ENCODE measurements at places on chromosomes 7 and 10.
A peak's percentile ranks its signal among the peaks of the same experiment; 100 is the strongest.

- DNase-seq = no peak
Measured at GRCh38 chr7:68718097-68718551, 880.2 kb upstream of the AUTS2 start.

- DNase-seq = peak; percentile 32
Measured at GRCh38 chr7:154914996-154915380, 87.9 kb downstream of the PAXIP1 start.

GRCh38 chr7:91496251-91496820 lies 232.1 kb downstream of the FZD1 start:
- no peak for DNase-seq

DNA sequence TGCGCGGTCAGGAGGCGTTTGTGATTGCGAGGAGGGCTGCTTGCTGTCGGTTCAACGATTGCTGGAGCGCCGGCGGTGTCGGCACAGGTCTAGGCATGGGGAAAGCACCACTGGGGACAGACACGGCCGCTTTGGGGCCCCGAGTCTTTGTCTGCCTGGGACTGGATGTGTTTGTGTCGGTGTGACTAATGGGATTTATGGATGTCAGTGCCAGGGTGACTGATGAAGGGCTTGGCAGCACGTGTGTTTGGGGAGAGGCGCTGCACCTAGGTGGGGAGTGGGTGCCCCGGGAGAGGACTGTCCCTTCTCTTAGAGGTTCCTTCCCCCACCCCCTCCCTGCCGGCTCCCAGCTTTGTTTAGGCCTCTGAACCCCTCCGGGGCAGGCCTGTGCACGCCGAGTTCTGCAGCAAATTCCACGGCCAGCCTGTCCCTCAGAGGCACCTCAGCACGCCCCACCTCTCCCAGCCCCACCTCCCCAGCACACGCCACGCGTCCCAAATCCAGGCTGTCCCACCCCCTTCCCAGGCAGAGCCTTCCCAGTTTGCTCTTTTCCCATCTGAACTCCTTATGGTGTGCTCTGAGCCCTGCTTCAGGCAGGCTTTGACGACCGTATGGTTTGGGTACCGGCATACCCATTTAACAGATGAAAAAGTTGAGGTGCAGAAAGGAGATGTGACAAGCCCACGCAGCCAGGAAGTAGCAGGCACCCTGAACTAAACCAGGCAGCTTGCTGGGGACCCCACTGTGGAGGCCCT lies 6.4 kb upstream of the TNRC18 start:
- DNase-seq = no peak

DNA sequence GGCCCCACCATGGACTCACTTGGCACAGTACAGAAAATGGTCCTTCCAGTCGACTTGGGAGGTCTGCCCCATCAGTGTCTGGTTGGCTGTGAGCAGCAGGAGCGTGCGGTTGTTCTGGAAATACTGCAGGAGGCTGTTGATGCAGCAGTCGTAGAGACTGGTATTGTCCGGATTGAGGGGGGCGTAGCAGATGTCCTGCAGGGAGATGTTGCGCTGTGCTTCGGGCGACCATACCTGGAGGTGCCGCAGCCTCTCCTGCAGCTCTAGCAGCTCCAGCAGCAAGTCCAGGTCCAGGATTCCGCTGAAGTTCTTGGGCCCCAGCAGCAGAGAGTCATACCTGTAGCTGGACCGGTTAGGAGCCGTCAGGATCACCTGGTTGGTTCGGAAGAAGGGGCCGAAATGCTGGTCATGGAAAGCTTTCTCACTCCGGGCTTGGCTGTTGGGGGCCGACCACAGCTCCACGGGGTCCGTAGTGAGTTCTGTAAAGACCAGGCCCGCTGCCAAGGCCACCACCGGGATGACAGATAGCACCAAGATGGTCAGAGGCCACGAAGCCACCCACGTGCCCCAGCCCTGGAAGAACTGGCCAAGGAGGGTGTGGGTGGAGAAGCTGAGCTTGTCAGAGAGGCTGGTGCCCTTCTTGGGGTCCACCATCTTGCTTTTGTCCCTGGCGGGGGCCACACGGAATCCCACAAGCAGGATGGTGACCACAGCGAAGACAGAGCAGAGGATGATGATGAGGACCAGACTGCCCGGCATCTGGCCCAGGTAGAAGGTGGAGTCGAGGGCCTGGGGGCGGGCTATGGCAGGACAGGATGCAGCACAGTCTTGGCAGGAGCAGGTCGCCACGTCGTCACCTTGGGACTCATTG lies 2.1 kb downstream of the NPC1L1 start:
- no peak for DNase-seq

DNA sequence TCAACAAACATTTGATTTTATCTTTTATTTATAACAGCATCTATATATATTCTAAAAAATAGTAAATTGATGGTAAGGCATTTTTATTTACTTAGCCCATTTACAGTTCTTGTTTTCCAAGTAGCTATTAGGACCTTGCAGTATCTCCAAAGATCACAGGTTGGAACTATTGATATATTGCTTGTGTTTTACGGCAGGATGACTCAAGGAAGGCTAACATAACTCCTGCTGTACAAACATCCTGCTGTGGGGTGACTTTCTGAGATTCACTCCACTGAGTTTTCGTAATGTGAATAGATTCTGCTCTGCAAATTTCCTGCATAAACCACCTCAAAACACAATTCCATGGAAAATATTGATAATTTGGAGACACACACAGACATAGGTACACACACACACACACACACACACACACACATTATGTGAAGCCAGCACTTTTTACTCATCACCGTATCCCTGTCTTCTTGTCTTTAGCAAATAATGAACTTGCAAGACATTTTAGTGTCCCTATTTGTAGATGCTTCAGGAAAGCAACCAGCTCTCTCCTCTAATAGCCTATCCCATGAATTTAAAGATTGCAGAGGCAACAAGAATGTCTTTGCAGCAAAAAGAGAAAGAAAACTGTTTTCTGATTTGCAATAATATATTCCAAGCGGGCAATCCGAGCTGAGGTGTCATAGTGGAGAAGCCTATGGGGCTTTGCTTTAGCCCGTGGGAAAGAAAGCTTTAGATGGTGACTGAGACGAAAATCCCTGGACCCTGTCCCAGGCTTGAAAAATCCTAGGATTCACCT lies 722 bp downstream of the AGR2 start:
- DNase-seq = no peak

DNA sequence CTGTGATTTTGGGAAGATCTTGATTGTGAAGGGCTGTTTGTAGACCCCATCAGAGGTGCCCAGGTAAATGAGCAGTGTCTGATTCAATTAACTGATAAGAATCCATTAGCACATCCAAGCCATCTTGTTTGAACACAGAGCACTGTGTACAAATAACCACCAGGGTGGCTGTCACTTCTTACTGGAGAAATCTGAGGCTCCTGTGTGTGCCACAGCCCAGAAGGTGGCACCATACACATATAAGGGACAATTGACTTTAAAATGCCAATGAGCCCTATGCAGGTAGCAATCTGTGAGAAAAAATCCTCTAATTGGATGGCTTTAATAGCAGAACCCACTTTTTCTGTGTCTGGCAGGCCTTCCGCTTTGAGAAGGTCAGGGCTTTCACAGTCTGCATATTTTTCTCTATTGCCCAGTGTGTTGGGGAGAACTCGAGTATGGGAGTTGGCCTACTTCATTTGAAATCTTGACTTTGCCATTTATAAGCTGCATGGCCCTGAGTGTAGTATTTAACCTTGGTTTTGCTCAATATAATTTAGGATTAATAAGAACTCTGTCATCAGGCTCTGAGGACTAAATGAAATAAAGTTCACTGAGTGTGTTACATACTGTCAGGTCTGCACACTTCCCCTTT lies 517.4 kb downstream of the CCSER2 start:
- DNase-seq = no peak

DNA sequence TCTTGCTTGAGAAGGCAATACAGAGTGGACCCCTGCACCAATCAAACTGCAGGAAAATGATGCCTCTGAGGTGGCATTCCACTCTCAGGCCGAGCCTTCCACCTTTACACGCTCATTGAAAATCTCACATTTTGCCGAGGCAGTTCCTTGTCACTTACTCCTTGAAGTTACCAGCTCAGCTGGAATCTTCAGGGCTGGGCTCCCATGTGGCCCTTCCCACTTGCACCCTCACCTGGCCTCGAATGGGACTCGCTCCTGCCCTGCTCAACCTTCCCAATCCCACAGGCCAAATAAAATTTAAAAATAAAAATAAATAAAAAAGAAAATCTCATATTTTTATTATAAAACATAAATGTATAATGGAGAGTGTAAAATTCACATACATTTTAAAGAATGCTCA lies 790.7 kb upstream of the COBL start:
- no peak for DNase-seq

DNA sequence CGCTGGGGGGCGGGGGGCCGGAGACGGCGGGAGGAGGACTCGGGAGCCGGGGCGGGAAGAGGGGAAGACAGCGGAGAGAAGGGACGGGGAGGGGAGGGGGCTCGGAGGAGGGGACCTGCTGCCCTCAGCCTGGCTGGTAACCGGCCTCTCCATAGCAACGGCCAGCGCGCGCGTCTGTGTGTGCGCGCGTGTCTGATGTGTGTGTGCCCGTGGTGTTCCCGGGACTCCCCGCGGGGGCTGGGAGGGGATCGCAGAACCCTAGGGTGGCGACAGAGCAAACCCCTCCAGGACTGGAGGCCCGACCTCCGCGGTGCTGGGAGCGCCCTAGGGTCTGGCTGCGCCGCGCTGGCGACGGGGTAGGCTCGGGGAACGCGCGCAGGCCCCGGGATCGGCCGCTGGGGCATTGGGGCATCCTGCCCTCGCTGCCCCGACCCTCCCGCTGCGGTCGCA lies 356.3 kb downstream of the DNAJB6 start:
- DNase-seq = no peak

- DNase-seq = peak; percentile 60
Measured at GRCh38 chr10:102065561-102066398, 631 bp downstream of the HPS6 start.

- no peak for DNase-seq
Measured at GRCh38 chr10:60253484-60253883, 136.2 kb downstream of the ANK3 start.

- DNase-seq = no peak
Measured at GRCh38 chr10:112585960-112586359, 138.9 kb downstream of the VTI1A start.

GRCh38 chr7:116802144-116802745 lies 60.1 kb upstream of the CAPZA2 start:
- DNase-seq = no peak

- no peak for DNase-seq
Measured at GRCh38 chr7:106848851-106849442, 16.1 kb upstream of the PIK3CG start.

DNA sequence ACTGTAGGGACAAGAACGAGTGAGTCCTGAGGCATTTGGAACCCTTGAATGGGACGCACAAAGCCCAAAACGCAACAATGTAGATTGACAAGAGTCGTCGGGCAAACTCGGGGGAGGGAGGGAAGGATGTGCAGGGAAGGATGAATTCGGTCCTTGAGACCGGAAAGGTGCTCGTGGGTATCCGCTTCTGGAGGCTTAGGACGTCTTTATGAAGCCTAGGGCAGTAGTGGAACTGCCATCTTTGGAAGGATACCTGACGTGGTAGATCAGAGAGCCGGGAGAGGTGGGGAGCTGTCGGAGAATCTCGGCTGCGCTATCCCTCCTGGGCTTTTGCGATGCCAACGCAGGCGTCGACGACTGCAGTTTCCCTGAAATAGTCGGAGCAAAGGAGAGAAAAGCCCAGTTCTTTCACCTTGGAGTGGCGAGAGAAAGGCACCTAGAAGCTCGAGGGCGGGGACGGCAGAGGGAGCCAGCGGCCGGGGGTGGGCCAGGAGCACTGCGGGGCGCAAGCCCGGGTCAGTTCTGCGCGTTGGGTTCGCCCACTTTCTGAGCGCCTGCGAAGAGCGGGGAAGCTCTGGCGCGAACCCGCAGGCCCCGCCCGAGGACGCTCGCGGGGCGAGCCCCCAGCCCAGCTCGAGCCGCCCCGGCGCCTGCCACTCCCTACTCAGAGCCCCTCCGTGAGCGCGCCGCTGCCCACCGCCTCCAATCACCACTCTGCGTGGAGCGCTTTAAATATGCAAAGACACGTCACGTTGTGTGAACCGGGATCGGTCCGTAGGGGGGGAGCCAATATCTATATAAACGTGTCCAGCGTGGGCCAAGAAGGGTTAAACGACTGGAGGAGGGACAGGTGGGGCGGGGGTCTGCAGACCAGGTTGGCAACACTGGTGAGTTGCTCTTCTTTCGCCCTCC lies at the start of gene CYP26C1:
TSS of gene CYP26C1 (plus strand) at position 824 of the 912 bp plus-strand sequence. CDS start 466 bp downstream, outside the sequence.
- DNase-seq = no peak

DNA sequence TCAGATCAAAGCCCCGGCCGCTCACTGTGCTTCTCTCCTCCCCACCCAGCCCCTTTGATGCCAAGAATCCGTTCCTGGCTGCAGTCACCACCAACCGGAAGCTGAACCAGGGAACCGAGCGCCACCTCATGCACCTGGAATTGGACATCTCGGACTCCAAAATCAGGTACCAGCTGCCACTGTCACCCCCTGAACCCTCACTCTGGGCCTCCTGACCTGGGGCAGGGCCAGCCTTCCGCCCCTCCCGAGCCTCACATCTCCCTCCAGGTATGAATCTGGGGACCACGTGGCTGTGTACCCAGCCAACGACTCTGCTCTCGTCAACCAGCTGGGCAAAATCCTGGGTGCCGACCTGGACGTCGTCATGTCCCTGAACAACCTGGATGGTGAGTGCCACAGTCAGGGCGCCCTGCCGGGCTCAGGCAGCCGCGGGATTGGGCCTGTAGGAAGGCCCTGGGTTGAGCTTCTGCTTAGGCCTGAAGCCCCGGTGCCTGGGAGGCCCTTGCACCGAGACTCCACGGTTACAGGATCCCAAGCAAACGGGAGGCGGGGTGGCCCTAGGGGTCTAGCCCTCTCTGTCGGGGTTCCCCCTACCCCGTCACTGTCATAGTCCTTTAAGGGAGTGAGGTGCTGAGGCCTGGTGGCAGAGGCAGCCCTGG lies 10.8 kb downstream of the TMEM120A start:
- no peak for DNase-seq

- DNase-seq = no peak
Measured at GRCh38 chr7:55515569-55516279, 56.6 kb downstream of the VOPP1 start.

GRCh38 chr7:98641646-98642500 lies 24.8 kb downstream of the NPTX2 start:
- DNase-seq = no peak

GRCh38 chr7:48610705-48611104 lies 313.6 kb upstream of the CDC14C start:
- DNase-seq = no peak

DNA sequence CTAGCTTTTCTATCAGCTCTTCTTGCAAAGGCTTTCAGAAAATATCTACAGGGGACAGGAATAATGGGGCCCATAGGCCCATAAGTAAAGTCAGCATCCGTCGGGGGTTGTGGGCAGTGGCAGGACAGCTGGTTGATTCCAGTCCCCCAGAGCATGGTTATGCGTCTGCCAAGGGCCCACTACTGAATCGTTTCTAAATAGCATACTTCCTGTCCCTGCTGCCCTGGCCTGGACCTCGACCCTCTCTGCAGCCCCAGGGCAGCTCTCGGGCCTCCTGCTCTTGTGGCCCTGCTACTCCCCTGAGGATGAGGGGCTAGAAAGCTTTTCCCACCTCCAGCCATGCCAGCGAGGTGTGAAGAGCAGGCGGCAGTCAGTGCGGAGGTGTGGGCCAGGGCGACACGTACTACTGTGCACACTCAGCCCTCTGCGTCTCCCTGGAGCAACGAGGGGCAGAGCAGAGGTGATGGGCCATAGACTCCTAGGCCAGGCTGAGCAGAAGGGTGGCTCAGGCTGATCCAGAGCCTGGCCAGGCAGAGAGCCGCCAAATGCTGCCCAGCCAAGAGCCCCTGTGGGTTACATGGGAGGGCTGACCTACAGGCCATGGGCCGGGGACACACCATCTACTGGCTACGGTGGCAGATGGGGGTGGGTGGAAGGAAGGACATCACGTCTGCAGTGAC lies 4.7 kb upstream of the OPN4 start:
- no peak for DNase-seq

Data from glutamatergic neuron (in vitro differentiated cells).